Renal cortical epithelial cell (primary cell): ENCODE measurements at places on chromosomes 2 and 18.
A peak's percentile ranks its signal among the peaks of the same experiment; 100 is the strongest.

DNA sequence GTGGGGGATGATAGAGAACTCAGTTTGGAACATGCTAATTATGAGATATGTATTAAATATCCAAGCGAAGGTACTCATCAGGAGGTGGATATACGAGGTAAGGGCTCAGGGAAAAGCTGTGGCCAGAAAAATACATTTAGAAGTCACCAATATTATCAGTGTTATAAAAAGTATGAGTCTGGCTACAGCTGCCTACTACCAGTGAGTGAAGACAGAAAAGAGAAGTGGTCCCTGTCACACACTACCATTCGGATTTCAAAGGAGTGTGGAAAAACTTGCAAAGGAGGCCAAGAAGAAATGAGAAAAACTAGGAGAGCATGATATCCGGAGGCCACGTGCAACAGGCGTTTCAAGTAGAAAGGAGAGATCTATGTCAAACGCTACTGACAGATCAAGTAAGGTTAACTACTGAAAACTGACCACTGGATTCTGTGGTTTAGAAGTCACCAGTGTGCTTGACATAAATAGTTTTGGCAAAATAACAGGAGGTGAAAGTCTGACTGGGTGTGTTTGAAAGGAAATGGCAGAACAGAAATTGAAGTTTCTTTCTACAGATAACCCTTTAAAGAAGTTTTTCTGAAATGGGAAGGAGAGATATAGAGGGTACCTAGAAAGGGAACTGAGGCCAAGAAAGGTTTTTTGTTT, 118.7 kb upstream of the DNMT3A start:
- DNase-seq = no peak

DNA sequence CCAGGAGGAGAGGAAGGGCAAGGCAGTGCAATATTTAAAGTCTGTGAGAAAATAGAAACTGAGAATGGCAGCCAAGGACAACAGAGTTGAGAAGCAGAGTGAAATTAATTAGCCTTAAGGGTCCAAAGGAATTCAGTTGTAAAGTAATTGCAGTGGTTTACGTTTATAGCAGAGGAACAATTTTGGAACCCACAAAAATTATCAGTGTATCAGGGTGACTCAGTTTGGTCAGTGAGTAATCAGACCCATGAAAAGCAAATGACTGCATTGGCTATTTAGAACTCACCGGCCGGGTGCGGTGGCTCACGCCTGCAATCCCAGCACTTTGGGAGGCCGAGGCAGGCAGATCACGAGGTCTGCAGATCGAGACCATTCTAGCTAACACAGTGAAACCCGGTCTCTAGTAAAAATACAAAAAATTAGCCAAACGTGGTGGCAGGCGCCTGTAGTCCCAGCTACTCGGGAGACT, 245.8 kb upstream of the SLC39A10 start:
- DNase-seq = peak; percentile 54

DNA sequence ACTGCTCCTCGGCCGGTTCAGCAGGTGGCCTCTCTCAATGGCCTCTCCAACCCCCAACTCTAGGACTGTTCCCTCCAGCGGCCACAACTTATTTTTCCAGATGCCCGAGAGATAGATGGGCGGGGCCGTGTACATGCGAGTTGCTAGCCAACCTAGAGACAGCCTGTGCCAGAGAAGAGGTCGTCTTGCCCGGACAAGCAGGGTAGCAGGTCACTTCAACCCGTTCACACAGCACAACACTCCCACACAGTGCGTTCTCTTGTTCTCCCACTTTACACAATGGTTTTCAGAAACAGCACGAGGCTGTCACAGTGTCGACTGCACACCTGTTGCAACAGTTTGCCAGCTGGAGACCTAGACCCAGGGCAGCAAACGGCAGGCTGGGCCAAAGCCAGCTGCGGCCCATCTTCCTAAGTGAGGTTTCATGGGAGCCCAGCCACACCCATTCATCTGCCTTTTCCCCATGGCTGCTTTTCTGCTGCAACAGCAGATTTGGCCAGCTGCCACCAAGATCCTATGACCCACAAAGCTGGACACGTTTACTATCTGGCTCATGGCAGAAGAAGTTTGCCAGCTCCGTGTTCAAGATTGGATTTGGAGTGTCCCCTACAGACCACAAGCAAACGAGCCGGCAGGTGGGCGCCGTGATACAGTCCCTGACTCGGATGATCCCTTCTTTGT, 7.3 kb upstream of the PRLH start:
- peak; percentile 78 for DNase-seq

DNA sequence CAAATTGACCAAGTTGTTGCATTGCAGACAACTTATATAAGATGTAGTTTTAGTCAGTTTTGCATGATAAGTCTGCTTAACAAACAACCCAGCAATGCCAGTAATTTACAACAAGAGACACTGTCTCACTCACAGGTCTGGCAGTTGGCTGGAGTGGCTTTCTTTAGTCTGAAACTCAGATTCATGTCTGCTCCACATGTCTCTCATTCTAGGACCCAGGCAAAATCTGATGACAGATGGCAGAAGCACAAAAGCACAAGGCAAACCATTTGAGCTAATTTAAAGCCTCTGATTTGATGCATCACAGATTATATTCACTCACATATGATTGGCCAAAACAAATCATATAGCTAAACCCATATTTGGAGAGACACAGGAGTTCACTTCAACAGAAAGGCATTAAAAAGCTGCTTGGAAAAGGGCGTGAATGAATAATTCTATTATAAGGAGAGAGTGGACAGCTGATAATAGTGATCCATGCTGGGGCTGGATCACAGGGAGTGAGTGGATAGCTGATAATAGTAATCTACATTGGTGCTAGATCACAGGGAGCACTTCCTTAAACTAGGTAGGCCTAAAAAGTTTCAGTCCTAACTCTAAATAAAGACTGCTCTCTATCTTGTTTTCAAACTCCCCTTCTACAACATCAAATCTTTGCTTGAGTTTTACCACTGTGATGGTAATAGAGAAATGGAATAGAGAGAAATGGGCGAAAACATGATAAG, 593.2 kb upstream of the ZNF804A start:
- no peak for DNase-seq

DNA sequence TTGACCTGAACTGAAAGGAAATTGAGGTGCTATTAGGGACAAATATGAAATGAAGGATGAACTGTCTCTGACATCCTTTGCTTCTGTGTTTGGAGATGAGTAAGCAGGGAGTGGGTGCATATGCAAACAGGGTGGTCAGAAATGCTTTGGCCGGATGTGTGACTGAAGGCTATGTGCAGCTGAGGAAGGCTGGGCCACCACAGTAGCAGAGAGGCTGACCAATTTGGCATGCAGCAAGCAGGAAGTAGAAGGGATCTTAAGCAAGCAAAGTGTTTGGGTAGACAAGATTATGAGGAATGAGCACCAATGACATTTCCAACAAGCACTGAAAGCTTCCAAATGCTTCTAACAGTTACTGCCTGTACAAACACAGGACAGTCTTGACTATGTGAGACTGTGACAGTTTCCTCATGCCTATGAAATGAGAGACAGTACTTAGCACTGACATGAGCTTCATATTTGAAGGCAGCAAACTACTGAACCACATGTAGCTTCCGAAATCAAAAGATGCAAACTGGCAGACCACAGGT, 3.3 kb upstream of the ACTR3 start:
- peak; percentile 73 for DNase-seq

DNA sequence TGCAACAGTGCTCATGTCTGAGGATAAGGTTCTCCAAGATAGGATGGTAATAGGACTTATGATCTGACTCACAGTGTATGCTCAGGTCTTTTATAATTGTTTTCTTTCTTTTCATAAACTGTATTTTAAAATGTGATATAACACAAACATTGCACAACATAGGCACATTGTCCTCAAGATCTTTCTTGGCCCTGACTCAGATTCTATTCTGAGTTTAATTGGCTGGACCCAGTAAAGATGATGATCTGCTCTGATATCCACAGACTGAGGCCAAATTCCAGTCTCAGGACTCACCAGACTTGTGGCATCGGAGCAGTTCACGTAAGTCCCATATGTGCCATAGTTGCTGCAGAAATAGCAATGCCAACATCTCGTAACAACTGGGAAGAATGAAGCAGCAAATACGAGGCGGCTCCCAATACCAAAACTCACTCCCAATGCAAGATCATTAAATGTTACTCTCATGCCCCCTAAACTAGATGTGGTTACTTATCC, 448.9 kb upstream of the SLC14A2 start:
- peak; percentile 77 for DNase-seq

DNA sequence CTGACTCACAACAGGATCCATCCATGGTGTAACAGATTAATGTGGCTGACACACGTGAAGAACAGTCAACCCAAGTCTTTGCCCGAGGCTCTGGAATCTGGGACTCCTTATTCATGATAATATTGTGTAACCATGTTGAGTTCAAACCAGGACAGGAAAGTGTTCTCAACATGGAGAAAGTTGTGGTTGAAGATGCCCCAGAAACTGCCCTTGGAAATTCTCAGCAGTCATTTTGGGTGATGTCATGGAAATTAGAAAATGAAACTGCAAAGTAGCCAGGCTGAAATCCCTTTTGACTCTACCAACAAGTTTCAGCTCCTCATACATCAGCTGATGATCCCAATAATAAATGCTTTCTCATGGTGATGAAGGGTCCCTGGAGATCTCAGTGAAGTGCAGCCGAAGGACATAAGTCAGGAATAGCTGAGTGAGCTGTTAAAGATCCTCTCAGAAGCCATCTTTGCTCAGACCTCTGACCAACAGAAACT, 307.7 kb downstream of the TNS1 start:
- peak; percentile 97 for DNase-seq

GRCh38 chr2:84880645-84881521, at the start of gene TRABD2A:
Gene TRABD2A, minus strand, starts transcription at chr2:84881084. Its CDS starts 45 bp downstream, at chr2:84881039.
- DNase-seq = no peak

DNA sequence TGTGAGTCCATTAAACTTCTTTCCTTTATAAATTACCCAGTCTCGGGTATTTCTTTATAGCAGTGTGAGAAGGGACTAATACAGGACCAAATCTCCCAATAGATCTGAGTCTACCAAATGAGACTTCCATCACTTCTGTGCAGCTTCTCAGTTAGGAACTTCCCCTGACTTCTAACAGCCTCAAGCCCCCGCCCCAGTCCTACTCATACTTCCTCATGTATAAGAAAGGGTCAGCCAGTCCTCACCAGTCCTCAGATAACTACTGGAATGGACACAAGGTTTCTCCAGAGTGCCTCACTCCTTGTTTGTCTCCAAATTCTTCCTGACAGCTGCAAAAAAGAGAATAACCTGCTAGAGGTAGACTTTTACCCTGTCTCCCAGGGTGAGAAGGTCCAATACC, 19.5 kb downstream of the TTC32 start:
- no peak for DNase-seq
